ENCODE measurements at places on chromosomes 5 and 9. TPM values are rescaled to one million over a fixed set of nuclear protein-coding genes. Genes with fewer than 3 reads are reported as not detected.

- peak; percentile 70 for DNase-seq
Observed at GRCh38 chr5:150000990-150001659, 586 bp downstream of the HMGXB3 start.

DNA sequence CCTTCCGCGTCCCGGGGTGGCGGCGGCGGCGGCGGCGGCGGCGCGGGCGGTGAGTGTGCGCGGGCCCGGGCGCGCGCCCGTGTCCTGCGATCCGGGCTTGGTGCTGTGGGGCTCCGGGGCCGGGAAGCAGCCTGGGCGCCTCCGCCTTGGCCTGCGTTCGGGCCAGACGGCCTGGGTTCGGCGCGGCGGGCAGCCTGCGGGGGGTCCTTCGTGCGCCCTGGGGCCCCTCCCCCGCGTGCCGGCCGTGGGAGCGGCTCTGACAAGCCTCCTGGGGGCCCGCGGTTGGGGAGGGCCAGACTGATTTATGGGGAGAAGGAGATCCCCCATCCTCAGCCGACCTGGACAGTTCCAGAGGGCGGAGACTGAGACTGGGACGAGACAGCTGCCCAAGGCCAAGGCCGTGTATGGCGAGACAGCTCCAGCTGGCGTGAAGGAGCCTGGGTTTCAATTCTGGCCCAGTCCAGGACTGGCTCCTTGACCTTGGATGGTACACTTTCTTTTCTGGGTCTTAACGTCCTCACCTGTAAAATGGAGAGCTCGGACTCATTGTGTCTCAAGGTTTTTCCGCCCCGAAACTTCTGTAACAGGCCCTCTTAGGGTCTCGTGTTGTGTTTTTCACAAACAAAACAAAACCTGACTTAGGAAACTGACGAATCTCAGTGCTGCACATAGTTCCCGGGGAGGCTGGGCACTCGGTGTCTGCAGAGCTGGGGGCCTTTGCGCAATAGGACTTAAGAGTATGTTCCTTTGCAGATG lies 603 bp downstream of the TMEM268 start:
- peak; percentile 60 for DNase-seq

DNA sequence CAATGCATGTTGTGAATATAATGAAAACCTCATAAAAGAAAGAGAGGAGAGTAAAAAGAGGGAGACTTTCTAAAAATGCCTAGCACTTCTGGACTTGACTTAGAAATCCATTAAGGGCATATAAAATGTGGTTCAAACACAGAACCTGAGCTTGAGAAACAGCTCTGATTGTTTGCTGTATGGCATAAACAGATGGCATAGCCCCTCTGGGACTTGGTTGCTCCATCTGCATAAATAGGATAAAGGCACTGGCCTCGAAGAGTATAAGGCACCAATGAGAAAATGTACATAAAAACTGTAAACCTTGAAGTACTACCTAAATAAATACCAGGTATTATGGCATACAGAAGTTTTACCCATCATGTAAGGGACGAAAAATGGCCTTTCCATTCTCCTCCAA lies 23.8 kb downstream of the MRPS27 start:
- no peak for DNase-seq

DNA sequence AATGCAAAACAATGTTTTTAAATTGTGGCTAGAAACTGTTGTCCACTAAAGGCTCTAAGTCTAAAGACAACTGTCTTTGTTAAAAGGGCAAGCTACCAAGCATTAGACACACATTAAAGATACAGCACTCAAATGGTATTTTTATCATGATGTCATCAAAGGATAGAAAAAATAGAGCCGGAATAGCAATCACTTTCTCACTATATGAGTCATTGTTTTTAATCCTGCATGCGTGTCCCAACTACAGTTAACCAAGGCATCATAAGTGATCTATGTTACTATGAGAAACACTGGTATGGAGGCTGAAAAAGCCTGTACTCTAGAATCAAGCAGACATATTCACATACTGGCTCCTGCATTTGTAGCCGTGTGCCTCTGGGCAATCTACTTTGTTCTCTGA lies 1.9 kb upstream of the PJA2 start:
- no peak for DNase-seq

- no peak for DNase-seq
Observed at GRCh38 chr5:175859916-175860315, 11.5 kb upstream of the CPLX2 start.

DNA sequence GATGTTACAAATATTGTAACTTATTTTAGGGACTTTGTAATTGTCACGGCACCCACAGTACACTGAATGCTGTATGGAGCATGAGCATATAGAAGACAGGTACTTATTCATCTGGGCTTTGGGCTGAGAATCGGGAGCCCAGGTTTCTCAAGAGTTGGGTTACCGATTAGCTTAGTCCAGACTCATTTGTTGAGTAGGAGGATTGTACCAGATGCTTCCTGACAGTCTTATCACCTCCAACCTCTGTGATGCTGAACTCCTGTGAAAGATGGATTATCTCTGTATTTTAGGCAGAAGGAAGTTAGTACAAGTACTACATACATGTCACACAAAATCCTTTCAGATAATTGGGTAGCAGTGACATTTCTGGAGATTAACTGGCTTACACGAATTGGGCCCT lies 79.2 kb downstream of the SV2C start:
- DNase-seq, result no peak

GRCh38 chr9:136617746-136618579 lies 44.8 kb upstream of the EGFL7 start:
- DNase-seq, result no peak

- no peak for DNase-seq
Observed at GRCh38 chr9:70557661-70558369, 143.4 kb upstream of the KLF9 start.

GRCh38 chr5:149857499-149857898 lies 87.1 kb downstream of the PDE6A start:
- no peak for DNase-seq

DNA sequence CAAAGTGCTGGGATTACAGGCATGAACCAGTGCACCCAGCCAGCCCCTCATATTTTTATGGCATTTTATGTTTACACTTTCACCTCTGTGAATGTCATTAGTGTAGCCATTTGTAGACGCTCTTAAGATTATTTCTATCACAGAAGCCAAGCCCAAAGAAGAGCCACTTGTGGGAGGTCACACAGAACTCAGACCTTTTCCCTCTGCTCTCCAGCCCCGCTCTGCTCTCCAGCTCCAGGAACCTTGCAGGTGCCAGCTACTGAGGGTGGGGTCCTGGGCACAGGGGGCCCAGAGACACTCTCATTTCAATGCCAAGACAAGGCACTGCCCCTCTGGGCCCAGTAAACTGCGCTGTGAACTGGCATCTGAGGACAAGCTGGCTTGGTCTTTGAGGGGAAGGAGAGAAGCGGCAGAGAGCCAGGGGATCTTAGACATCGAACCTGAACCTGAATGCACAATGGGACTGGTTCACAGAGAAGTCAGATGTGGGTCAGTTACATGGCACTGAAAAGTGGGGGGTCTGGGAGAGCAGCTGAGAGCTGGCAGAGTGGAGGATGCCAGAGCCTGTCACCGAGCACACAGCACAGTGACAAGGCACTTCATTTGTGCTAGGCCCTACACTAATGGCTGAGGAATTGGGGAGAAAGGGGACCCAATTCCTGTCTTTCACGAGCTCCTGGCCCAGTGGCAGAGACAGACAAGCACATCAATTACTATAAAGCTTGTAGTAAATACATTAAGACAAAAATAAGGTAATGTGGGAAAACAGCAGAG lies 16.7 kb downstream of the ANXA6 start:
- DNase-seq, result no peak

DNA sequence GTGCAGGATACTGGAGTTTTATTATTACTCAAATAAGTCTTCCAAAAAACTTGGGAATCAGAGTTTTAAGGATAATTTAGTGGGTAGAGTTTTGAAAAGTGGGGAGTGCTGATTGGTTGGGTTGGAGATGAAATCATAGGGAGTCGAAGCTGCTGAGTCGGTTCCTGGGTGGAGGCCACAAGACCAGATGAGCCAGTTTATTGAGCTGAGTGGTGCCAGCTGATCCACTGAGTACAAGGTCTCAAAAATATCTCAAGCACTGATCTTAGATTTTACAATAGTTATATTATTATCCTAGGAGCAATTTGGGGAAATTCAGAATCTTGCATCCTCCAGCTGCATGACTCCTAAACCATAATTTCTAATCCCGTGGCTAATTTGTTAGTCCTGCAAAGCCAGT lies 804.9 kb upstream of the SEMA6A start:
- no peak for DNase-seq

DNA sequence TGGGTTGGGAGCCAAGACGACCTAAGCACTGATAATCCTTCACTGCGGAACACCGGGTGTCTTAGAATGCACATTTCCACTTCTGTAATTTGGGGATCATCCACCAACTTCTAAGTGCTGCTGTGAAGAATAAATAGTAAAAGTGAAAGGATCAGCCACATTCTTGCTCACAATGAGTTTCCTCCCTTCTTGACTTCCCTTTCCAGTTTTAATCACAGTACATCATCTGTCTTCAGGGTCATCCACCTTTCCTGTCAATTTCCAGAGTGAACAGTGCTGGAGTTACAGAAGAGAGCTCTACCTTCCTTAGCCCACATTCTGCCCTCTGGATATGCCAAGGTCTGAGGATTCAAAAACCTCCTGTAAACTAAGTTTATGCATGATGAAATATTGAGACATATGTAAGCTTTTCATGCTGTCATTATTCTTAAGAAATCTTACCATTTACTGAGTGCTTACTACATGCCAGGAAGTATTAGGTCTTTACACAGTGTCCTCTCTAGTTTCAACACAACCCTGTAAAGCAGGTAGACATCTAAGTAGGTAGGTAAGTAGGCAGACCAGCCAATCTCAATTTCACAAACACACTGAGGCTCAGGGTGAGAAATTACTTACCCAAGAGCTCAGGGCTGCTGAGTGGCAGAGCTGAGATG lies 105.2 kb downstream of the CDK5RAP2 start:
- DNase-seq, result no peak

- DNase-seq, result no peak
Observed at GRCh38 chr5:150121448-150122157, 34.0 kb downstream of the PDGFRB start.

DNA sequence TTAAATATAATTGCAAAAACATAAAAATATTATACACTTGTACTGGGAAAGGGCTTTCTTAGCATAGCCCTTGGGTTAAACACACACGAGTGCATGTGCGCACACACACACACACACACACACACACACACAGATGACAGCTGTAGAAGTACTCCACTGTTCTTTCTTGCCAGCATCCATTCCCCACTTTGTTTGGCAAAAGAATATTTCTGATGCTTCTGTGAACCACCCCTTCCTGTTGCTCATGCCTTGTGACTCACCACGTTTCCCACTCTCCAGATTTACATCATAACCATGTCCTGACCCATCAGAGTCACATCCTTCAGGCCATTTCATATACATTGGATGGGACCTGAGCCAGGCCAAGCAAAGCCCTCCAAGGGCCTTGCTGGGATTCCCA lies 280.1 kb downstream of the DNAH5 start:
- no peak for DNase-seq

DNA sequence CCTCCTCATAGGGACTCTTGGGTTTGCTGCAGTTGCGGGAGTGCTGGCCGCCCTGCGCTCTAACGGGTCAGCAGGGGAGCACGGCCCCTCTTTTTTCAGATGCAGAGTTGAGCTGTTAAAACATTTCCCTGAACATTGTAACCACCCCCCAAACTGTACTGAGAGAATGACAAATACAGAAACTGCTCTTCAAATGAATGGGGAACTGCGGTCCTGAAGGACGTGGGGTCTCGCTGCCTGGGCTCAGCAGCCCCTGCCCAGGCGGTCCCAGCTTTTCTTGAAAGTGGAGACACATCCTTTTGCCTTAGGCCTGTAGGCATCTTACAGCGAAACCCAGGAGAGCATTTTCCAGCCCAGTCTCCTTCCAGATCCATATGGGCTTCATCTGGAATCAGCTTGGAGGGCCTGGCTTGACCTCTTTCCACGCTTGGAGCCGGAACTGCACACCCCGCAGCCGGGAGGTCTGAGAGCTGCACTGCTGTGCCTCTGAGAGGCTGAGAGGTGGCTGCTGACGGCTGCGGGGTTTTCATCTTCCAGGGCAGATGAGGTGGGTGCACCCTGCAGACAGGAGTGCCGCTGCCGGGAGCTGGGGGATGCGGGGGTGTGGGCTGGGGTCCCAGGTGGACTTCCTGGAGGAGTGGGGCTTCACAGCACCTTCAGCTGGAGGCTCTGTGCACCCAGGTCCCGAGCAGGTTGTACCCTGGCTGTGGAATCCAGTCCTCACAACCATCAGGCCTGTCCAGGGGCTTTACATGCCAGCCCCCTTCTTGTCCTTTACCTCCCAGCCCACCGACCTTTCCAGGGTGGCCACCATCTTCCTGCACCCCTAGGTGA lies 1.2 kb upstream of the AGPAT2 start:
- no peak for DNase-seq

DNA sequence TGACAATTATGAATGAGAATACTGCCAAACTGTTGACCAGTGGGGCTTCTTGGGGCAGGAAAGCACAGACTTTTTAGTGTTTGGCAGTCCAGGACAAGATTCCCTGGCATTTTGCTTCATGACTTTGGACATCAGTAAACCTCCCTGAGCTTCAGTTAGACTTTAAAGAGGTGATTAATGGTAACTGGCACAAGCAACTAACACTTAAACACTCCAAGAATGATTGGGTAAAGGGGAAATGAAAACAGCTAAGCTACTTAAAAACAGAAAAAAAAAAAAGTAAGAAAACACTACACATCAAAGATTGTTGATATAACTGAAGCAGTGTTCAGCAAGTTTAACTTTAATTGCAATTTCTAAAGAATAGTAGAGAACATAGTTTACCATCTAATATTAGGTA lies 13.4 kb downstream of the PAIP1 start:
- DNase-seq, result no peak

- DNase-seq, result no peak
Observed at GRCh38 chr5:88732181-88732633, 150.8 kb downstream of the MEF2C start.

AP3B1 gene
- 47.0 TPM for total RNA-seq

CCNO gene
- 0.26 TPM for total RNA-seq

IL7R gene
- total RNA-seq, result 10.4 TPM

GRXCR2 gene
- not detected for total RNA-seq

PAX5 gene
- total RNA-seq, result 0.20 TPM

OMD gene
- not detected for total RNA-seq

EIF4E1B gene
- not detected for total RNA-seq

FRMD3 gene
- 0.82 TPM for total RNA-seq

S1PR3 gene
- total RNA-seq, result 0.06 TPM

SLC45A2 gene
- 0.21 TPM for total RNA-seq

CDH12 gene
- not detected for total RNA-seq

PRDM9 gene
- not detected for total RNA-seq

RASGEF1C gene
- total RNA-seq, result not detected

PHYHD1 gene
- 0.47 TPM for total RNA-seq

PRUNE2 gene
- 1.3 TPM for total RNA-seq

PFN3 gene
- total RNA-seq, result not detected

Data from activated CD8-positive, alpha-beta memory T cell treated with anti-CD3 and anti-CD28 coated beads, Interleukin-2, amount 10 ng/mL, durations not matched to agents 7 days and 5 days (primary cell).